WERI-Rb-1 (cell line): ENCODE measurements at places on chromosomes 2 and 18.
A peak's percentile ranks its signal among the peaks of the same experiment; 100 is the strongest.

DNA sequence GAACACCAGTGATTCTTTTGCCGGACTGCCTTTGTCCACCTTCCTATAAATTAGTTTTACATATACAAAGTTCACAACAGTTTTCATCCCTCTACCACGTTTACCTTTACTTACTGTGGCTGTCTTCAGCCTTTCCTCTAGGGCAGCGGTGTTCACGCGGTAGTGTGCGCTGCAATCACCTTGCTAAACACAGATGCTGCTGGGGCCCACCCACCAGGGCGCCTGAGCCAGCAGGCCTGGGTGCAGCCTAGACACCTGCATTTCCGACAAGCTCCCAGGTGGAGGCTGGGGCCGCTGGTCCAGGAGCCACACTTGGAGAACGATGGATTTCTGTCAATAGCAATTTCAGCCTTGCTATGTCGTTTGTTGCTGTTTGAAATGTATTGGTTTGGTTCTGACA lies 83.1 kb downstream of the NDUFA10 start:
- no peak for DNase-seq

- DNase-seq = no peak
Observed at GRCh38 chr2:50490991-50491390, 540.9 kb downstream of the NRXN1 start.

- peak; percentile 9 for DNase-seq
Observed at GRCh38 chr2:230068651-230069055, at the start of gene SLC16A14. Gene SLC16A14 (minus strand): TSS chr2:230068924. CDS start chr2:230059352, 9,572 bp downstream.

DNA sequence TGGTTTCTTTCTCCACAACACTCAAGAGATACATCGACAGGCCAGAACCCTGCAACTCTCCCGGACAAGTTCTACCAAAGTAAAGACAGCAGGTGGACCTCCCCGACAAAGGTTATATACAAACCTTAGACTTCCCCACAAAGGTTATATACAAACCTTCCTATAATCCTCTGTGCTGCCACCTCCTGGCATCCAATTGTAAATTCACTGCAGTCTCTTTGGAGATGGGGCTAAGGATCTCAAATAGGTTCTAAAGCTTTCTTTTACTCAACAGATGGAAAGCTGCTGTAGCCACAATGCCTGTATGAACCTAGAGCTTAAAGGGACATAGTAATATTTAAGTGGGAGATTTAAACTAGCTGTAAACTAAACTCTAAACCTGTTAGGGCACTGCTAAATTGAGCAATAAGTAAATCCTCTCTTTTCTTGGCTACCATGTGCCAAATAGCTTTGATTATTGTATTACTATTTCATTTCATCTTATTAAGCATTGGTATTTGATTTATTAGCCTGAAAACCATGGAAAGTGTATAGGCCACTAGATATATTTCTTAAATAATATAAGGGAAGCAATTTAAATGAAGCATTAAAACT lies 9.8 kb upstream of the MREG start:
- DNase-seq = peak; percentile 81

DNA sequence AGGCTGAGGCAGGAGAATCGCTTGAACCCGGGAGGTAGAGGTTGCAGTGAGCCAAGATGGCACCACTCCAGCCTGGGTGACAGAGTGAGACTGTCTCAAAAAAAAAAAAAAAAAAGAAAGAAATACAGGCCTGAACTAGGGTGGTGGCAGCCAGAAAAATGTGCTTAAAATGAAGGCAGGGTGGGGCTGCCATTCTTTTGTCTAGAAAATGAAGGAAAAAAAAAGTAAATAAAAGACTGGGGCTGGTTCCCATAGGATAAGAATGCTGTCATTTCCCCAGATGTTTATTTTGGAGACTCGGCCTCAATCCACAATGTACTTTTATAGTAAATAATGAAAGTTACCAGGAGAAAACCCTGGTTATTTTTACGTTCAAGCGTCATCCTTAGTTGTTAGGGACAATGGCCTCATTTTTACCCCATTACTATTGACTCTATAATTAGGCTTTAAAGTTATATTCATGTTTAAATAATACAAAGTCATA lies 58.9 kb downstream of the ATP8B1 start:
- no peak for DNase-seq

- no peak for DNase-seq
Observed at GRCh38 chr2:98026927-98027522, 31.3 kb upstream of the TMEM131 start.

- peak; percentile 91 for DNase-seq
Observed at GRCh38 chr2:21422050-21422449, 298.3 kb downstream of the TDRD15 start.

GRCh38 chr2:177484180-177484795 lies 91.7 kb downstream of the AGPS start:
- DNase-seq = no peak

DNA sequence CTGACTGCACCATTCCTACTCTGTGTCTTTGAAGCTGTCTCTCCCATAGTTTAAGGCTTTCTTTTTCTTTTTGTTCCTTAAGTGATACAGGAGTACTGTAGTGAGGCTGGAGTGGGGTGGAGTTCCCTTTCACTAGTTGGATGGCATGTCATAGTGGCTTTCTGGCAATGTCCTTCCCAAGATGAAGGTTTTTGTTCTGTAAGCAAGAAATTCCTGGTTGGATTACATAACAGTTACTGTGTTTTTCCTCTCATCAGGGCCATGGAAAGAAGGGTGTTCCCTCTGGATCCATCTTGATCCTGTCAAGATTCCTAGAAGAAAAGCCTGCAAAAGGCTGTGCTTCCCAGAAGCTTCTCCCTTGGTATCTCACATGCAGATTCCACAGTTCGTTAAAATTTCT lies 84.2 kb downstream of the ACKR3 start:
- DNase-seq = no peak

DNA sequence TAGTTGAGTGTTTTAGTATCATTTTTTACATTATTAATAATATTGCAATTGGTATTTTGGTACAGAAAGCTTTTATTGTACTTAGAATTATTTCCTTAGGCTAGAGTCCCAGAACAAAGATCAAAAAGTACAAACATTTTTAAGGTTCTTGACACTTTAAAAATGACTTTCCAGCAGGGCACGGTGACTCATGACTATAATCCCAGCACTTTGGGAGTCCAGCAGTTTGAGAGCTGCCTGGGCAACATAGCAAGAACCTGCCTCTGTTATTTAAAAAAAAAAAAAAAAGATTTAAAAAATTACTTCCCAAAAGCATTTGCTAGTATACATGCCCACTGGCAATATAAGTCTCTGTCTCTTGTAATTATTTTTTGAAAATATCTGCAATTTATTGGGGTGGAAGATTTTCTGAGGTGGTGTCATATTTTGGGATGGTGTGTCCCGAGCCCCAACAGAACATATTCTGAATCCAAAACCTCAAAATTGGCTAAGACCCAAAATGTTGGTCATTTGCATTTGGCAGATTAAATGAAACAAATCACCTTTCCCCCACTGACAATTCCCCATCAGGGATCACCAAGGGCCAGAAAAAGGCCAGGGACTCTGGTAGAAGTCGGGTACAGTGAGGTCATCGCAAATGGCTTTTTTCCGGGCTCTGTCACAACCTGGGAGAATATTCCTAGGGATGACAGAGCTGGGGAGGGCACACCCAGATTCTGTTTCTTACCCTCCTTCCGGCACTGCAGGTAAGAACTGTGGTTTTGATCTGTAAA lies 42.1 kb downstream of the NIFK start:
- no peak for DNase-seq

GRCh38 chr18:6737833-6738232 lies 8.3 kb downstream of the ARHGAP28 start:
- DNase-seq = no peak

GRCh38 chr2:216498379-216499352 lies at the start of gene RPL37A:
Gene RPL37A (plus strand): TSS chr2:216498844. CDS start chr2:216498875, 31 bp downstream.
- peak; percentile 93 for DNase-seq
